ENCODE measurements at places on chromosomes 3 and 15.

GRCh38 chr3:155640098-155640497 lies 104.8 kb downstream of the PLCH1 start:
- DNase-seq = no peak

DNA sequence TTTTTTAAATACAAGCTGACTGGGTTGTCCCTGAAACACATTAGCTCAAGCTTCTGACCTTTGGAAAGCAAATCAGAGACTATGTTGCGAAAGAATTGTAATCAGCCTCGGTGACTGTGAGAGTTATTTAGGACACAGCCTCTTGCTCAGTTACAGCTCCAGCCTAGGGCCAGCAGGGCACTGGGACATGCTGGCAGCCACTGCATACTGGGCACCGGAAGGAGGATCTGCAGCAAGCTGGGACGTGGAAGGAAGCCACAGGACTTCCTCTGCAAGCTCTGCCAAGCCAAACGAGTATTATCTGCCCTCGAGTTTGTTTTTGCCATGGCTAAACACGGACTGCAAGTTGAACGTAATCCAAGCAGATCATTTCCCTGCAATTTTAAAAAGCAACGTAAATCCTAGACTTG lies 24.4 kb upstream of the COPG1 start:
- DNase-seq = no peak

DNA sequence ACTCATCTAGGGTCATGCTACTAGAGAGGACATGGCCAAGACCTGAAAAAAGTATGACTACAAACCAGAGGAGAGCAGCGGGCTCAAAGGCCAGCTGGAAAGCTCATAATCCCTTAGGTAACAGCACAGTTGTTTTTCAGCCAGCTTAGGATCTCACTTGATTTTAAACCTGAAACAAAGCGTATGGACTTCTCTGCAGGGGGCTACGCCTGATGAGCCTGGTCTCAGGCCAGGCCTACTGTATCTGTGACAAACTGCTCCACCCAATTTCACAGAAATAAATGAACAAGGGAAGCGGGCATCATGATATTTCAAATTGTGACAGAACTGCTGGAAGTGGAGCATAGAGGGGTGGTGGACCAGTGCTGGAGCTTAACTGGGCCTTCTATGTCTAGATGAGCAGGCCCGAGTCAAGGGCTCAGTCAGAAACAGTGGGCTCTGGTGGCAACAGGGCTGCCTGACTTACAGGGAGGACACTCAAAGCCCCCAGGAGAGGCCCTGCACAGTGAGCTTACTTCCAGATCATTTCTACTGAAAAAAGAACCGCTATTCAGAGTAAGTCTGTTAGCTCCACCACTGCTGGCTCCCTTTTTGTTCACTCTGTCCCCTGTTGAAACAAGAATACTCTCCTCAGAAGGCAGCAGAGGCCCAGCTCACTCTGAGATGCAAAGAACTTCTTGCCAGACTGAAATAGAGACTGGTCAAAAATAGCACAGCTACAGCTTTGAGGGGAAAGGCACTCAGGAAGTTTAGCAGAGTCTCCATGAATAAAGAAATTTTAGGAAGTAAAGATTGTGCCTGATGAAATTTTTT lies 47.0 kb downstream of the LRIG1 start:
- no peak for DNase-seq

- DNase-seq = no peak
Measured at GRCh38 chr15:41061667-41062066, 54.4 kb downstream of the INO80 start.

DNA sequence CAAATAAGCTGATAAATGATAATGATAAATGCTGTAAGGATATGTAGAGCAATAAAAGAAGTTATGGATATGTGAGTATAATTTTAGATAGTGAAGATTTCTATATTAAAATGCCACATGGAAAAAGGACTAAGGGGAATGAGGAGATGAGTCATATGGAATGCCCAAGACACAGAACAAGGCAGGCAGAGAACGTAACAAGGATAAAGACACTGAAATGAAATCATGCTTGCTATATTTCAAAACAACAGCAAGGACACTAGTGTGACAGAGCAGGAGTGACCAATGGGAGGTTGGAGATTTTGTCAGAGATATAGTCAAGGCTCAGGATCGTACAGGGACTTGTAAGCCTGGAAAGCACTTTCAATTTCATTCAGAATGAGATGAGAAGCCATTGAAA lies 621.5 kb upstream of the SEMA6D start:
- DNase-seq = no peak

DNA sequence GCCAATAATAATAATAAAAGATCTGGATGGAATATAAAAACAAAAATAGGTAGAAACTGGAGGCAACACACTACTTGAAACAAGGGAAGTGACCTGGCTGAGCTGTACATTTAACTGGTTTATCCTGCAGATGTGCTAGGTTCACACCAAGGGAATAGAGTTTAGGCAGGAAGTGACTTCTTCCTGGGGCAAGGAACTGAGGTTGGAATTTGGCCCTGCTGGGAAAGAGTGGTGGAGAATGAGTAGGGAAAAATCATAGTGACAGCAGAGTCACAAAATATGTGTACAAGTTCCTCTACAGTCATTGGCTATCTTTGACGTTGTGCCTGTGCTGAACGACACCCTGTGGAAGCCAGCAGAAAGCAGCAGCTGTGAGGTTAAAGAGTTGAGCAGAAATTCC lies 44.1 kb downstream of the ARHGAP11B start:
- no peak for DNase-seq

- no peak for DNase-seq
Measured at GRCh38 chr3:36058404-36059030, 321.8 kb upstream of the STAC start.

GRCh38 chr3:89877230-89877629 lies 769.8 kb downstream of the EPHA3 start:
- no peak for DNase-seq

GRCh38 chr15:76282465-76282864 lies 28.8 kb downstream of the ETFA start:
- no peak for DNase-seq

DNA sequence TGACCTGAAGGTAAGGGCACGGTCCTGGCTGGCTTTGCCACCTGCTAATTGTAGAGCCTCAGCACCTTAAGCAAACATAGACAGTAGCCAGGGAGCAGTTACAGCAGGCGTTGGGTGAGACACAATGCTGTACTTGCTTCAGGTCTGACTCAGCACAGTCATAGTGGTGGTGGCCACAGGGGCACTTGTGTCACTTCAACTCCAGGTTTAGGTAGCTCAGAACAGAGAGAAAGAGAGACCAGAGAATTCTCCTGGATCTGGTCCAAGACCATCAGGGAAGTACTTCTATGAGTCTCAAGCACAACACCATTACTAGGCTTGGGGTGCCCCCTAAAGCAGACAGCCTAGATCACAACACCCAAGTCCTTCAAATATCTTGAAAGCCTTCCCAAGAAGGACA lies 204.4 kb downstream of the OTOL1 start:
- no peak for DNase-seq

DNA sequence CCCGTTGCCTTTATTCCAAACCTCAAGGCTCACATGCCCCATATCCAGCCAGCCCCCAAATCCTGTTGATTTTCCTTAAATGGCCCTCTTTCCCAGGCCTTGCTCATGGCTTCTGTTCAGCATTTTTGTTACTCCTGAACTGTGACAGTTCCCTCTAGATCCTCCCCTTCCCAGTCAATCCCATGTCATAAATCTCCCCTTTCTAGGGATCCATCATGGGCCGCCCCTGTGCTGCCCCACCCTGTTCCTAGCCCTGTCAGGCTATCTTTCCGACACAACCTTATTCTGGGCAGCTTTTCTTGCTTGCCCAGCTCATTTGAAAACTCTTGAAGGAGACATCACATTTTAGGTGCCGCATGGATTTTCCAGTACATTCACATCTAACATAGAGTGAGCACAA lies 84.8 kb downstream of the TLE3 start:
- DNase-seq = no peak

All from effector CD4-positive, alpha-beta T cell (primary cell).